ENCODE measurements at places on chromosomes 2 and 18.

- no peak for DNase-seq
Observed at GRCh38 chr18:79556829-79557585, 122.6 kb upstream of the CTDP1 start.

- no peak for DNase-seq
Observed at GRCh38 chr18:371609-371982, 103.7 kb upstream of the THOC1 start.

- DNase-seq = no peak
Observed at GRCh38 chr2:174124181-174124580, 124.2 kb downstream of the OLA1 start.

GRCh38 chr18:61199171-61199848, 133.9 kb upstream of the CDH20 start:
- DNase-seq = no peak

- DNase-seq = no peak
Observed at GRCh38 chr2:220744861-220745260, 827.2 kb downstream of the EPHA4 start.

GRCh38 chr2:68653034-68653433, 9.7 kb downstream of the PROKR1 start:
- no peak for DNase-seq

- no peak for DNase-seq
Observed at GRCh38 chr18:12068950-12069320, 24.7 kb upstream of the ANKRD62 start.

- DNase-seq = peak; percentile 21
Observed at GRCh38 chr2:159177957-159178356, 108.5 kb downstream of the WDSUB1 start.

DNA sequence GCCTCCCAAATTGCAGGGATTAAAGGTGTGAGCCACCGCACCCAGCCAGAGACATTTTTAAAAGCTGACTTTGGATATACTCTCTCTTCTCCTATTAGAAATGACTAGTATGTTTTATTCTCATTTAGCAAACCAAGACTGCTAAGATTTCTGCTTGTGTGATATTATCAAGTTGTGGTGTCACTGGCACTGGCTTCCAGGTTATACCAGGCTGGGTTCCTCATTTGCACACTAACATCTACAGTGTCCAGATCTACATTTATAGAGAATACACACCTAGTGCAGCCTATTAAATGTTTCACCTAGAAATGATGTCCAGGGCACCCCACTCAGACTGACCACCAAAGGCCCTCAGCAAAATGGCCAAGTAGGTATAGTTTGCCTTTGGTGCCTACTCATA, 265.3 kb upstream of the STON1 start:
- no peak for DNase-seq

DNA sequence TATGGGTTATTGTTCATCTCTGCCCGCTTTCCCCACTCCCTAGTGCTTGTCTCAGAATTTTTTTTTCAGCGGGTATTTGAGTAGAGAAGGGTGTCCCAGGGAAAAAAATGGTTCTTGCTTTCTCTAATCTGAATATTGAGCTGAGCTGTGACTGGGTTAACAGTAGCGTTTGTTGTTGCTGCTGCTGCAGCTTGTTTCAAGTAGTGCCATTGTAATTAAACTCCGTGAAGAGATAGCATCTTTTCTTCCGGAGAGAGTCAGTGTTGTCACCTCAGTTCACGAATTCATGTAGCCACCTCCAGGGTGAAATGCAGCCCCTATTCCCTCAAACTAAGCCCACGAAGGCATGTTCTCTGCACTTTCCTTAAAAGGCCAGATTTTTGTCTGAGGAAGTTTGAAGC, 1.5 kb upstream of the AAK1 start:
- peak; percentile 47 for DNase-seq

GRCh38 chr18:31798399-31798798, 37.7 kb upstream of the SLC25A52 start:
- DNase-seq = no peak

- DNase-seq = no peak
Observed at GRCh38 chr2:1754046-1754445, 9.7 kb upstream of the PXDN start.

DNA sequence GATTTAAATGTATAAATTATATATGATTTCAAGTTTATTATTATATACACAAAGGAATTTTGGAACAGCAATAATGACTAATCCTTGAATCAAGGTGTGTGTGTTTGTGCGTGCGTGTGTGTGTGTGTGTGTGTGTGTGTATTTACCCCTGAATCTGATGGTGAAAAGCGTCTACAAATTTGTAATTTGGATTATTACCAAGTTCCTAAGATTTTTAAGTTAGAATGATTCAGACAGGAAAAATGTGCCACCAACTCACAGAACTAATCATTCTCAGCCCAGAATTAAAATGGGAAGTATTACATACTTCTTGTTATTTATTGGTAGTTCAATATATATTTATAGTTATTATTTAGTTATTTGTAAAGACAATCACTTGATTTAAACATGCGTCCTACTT, 12.3 kb downstream of the CALCRL start:
- DNase-seq = no peak

GRCh38 chr2:191933307-191934105, 86.6 kb upstream of the CAVIN2 start:
- DNase-seq = no peak

- no peak for DNase-seq
Observed at GRCh38 chr2:75549401-75550253, 11.1 kb downstream of the EVA1A start.

DNA sequence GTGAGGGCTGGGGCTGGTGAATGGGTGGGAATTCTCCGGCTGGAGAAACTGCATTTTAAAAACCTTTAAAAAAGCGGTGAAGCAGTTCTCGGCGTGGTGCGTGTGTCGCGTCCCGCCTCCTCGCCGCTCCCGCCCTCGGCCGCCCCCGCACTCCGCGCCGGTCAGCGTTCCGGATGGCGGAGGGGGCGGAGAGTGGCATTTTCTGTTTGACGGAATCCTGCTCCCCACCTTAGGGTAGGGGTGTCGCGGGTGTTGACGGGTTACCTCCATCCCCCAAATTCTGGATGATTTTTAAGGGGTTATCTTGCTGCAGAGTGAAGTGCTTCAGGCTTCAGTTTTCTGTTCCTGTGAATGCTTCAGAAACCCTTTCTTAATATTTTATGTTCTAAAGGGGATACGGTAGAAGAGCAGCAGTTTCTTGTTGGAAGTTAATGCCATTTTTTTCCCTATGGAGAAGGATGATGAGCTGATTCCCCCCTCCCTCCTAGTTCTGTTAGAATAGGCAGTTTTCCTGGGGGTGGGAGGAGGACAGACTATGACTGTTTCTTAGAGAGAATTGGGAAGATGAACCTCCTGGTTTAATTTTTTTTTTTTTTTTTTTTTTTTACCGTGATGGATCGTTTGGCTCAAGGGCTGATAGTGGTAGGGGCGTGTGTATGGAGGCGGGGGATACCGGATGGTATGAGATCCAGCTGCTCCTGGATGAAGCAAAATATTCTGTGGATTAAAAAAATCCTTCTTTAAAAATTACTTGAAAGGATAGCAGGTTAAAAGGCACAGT, 756 bp downstream of the ABI2 start:
- peak; percentile 39 for DNase-seq

- no peak for DNase-seq
Observed at GRCh38 chr2:200765139-200765951, 46.4 kb upstream of the BZW1 start.

GRCh38 chr2:178419123-178419522, 31.9 kb downstream of the PRKRA start:
- DNase-seq = no peak

- DNase-seq = no peak
Observed at GRCh38 chr2:134715932-134716643, 2.7 kb downstream of the TMEM163 start.

DNA sequence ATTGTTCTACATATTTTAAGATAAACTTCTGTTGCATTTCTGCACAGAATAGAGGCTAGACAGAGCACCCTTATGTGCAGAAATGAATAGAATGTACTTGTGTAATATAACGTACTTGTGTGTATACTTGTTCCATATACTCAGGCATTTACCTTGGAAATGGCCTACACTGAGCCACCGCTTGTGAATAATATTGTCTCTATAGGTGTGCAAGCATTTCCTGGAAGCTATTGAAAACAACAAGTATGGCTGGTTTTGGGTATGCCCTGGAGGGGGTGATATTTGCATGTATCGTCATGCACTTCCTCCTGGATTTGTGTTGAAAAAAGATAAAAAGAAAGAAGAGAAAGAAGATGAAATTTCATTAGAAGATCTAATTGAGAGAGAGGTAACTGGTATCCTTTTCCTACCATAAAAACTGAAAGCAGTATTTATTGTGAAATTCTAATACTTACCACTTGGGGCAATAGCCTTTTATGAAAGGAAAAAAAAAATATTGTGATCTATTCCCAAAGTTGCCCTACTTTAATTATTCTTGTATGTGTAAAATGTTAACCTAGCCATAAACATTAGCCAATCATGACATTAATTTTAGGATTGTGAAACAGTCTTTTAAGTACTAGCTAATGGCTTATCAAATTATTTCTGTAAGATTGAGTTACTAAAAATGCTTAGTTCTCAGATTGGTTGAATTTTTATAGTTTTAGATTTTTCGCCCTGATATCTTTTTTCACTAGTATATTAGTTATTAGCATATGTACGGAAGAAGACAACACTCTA, 18.0 kb downstream of the ZC3H15 start:
- peak; percentile 30 for DNase-seq

DNA sequence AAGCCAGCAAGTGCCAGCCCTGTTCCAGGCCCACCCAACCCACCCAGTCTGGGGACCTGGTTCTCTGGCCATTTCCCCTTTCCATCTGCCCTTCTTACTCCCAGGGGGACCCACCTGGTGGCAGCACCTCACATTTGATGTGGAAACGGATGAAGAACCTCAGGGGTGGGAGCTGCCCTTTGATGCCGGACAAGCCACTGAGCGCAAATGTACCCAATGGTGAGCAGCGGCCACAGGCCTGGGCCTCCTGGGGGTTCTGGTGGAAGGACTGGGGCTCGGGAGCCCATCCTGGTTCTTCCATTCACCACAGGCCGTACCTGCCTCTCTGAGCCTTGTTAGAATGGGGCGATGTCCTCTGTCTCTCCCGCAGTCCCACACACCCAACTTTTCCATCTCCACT, 84.7 kb downstream of the EPAS1 start:
- no peak for DNase-seq

DNA sequence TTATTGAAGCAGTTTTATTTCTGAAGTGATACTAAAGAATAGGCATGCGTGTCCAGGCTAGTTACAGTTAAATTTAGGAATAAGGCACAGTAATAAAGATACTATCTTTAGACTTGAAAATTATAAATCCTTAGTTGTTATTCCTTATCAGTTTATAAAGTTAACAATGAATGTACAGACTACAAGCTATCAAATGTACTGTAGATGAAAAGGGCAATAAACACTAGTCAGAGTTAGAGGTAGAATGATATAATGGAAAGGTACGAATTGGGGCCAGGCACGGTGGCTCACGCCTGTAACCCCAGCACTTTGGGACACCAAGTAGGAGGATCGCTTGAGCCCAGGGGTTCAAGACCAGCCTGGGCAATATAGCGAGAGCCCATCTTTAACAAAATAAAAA, 3.9 kb downstream of the RBKS start:
- no peak for DNase-seq

DNA sequence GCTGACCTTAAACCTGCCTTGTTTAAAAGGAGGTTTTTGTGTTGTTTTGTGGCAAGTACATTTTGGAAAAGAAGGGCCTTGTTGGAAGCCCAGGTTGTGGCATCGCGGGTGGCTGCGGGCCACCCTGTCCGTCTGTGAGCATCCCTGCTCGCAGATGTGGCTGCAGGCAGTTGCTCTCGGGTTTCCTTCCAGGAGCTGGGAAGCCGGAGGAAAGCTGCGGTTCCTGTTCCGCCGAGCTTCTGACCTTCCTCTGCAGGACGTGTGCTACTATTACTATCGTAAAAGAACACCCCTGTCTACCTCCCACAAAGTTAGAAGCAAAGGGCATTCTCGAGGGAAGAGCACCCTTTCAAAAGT, 766 bp downstream of the MFF start:
- peak; percentile 37 for DNase-seq

- no peak for DNase-seq
Observed at GRCh38 chr2:64422466-64422865, 31.5 kb upstream of the LGALSL start.

DNA sequence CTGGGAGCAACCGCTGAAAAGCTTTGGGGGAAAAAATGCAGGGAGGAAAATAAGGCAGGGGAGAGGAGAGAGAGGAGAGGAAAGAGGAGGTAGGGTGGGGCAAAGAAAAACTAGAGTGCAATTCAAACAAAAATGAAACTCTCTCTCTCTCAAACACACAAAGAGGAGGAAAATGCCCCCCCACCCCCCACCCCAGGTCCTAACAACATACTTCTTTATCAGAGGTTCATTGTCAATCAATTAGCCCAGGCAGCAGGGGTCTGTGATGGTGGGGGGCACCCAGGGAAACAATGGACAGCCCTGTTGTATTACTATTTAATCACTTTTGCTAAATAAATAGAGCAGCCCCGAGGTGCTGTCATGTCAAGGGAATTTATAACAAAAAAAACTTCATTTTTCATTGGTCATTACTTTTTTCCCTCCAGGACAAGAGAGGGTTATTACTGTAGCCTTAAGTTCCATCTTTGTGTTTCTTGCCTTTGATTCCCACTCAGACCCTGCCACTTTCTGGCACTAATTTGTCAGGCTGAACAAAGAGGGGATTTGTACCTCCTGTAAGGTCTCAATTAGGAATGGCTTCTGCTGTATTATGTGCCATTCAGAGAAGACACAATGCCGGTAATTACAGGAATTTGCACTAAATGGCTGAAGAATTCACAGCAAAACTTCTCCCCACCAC, 55.0 kb downstream of the PLEKHM3 start:
- no peak for DNase-seq

GRCh38 chr2:238862701-238863100, 14.8 kb downstream of the TWIST2 start:
- no peak for DNase-seq

DNA sequence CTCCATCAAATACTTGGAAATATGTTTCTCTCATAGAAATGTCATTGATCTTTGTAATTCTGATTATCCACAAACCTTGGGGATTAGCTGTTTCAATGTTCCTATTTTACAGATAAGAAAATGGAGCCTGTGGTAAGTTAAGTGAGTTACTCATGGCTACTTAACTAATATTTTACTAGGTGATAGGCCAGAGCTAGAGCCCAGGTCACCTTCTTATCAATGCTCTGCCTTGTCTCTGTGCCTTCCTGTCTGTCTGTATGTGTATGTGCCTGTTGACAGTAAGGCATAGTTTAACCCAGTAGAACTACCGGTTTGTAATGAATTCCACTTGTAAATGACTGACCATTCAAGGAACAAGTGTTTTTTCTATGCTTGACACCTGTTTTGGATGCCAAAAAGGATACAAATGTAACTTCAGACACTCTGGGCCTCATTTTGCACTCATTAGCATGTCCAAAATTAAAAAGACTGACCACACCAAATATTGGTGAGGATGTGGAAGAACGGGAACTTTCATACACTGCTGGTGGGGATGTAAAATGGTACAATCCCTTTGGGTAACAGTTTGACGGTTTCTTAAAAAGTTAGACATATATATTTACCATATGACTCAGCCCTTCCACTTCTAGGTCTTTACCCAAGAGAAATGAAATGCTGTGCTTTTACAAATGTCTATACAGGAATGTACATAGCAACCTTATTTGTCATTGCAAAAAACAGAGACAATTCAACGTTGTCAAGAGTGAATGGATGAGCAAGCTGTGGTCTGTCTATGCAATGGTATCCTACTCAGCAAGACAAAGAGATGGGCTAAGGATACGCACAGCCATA, 19.6 kb upstream of the IL1A start:
- DNase-seq = no peak

GRCh38 chr18:36389811-36390581, 92.5 kb downstream of the FHOD3 start:
- DNase-seq = no peak

Measured in globus pallidus (tissue), 1 donor.